Activated T-helper 2 cell treated with anti-CD3 and anti-CD28 coated beads, Interferon-gamma antibody, Interleukin-2, Interleukin-4, amounts not matched to agents 10 μg/mL and 5 μg/mL and 100 μg/mL, durations not matched to agents 14 hours and 24 hours and 36 hours (primary cell): ENCODE measurements at places on chromosomes 3 and 15. TPM values are rescaled to one million over a fixed set of nuclear protein-coding genes. Genes with fewer than 3 reads are reported as not detected.
A peak's percentile ranks its signal among the peaks of the same experiment; 100 is the strongest.

The IMPG2 gene
- 0.05 and 0.09 TPM in 2 replicates for total RNA-seq

The ANKUB1 gene
- not detected in 2 replicates for total RNA-seq

The SERPINI1 gene
- 0.46 and 0.71 TPM in 2 replicates for total RNA-seq

The CLCN2 gene
- 6.9 and 9.6 TPM in 2 replicates for total RNA-seq

The GREM1 gene
- 0.23 TPM in 1 of 2 replicates, not detected in the other for total RNA-seq

The FEZF2 gene
- total RNA-seq = not detected in 2 replicates

The GOLGA6B gene
- total RNA-seq = not detected in 2 replicates

The PTX3 gene
- not detected in 2 replicates for total RNA-seq

The CYP1A2 gene
- total RNA-seq = not detected in 2 replicates

The AAGAB gene
- 35.8 and 41.3 TPM in 2 replicates for total RNA-seq

DNA sequence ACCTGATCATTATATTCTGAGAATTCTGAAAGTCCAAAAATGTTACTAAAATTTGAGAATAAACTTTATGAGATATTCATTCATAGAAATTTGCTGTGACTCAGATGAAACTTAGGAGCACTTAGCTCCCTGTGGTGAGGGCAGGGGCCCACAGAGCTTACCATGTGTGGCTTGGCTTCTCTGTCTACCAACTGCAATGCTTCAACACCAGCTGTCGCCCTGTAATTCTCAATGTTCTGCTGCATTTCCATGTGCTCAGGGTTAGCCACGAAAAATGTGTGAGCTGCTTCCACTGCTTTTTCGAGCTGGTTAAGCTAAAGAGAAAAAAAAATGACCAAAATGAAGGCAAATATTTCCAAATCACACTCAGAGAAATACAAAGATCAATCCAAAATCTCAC lies 125.6 kb downstream of the P3H2 start:
- no peaks in the 10 kb centered on the region for H3K36me3 ChIP-seq
- no peak overlapping the region for H3K27ac ChIP-seq
- DNase-seq = no peak
- peaks cover 20% of the 10 kb centered on the region for H3K27me3 ChIP-seq
- no peak overlapping the region for H3K4me3 ChIP-seq

DNA sequence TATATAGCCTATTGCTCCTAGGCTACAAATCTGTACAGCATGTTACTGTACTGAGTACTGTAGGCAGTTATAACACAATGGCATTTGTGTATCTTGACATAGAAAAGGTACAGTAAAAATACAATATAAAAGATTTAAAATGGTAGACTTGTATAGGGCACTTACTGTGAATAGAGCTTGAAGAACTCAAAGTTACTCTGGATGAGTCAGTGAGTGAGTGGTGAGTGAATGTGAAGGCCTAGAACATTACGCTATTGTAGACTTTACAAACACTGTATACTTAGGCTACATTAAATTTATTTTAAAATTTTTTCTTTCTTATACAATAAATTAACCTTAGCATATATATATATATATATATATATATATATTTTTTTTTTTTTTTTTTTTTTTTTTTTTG lies 140.0 kb upstream of the UBE2E1 start:
- no peak overlapping the region for H3K4me3 ChIP-seq
- H3K36me3 ChIP-seq = no peaks in the 10 kb centered on the region
- DNase-seq = no peak
- peaks cover 9% of the 10 kb centered on the region for H3K27me3 ChIP-seq
- H3K27ac ChIP-seq = no peak overlapping the region

DNA sequence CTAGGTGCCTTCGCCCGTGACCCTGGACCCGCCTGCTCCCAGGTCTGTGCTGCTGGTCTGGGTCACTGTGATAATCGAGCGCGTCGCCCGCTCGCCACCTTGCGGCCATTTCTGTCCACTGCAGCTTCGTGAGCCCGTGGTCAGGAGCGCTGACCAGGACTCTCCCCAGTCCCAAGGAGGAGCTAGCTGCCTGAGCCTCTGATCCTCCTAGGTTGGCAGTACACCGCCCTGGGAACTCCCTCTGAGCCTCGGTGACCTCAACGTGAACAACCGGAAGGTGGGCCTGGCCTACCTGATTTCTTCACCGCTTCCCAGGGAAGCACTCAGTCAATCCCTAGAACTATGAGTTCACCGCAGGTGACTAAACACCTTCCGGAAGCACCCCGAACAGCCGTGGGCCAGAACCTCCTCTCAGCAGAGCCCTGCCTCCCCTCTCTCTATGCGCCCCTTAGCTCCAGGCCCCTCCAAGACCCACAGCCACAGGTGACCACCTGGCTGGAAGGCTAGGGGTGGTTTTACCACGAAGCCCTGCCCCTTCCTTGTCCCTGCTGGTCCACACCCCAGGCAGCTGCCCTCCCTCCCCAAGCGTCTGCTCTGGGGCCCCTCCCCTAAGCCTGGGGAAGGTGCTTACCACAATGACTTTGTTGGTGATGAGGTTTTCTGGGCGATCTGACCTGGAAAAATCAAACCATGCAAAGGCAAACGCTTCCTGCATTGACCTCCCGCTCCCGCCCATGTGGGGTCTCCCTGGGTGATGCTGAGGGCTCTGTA lies 9.7 kb downstream of the PLA2G4D start:
- DNase-seq = peak; percentile 24
- no peak overlapping the region for H3K27ac ChIP-seq
- H3K4me1 ChIP-seq = peaks cover 2% of the 10 kb centered on the region
- no peak overlapping the region for H3K4me3 ChIP-seq
- no peaks in the 10 kb centered on the region for H3K36me3 ChIP-seq

DNA sequence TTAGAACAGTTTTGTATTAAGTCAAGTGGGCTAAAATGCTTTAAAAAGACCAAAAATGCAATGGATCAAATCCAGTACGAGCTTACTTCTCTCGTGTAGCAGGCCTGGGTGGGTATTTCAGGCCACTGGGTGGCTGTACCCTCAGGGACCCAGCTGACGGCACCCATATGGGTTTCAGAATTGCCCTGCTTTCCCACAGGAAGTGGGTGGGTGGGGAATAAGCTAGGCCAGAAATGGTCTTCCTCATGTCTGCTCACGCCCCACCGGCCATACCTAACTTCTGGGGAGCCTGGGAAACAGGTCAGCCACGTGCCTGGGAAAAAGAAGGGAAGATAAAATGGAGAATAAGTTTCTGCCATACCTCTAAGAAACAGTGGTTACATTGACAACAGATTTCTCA lies 20.3 kb downstream of the GPR160 start:
- H3K4me1 ChIP-seq = peaks cover 46% of the 10 kb centered on the region
- H3K4me3 ChIP-seq = peak overlapping the region; percentile 61
- H3K27ac ChIP-seq = peak overlapping the region; percentile 81
- no peaks in the 10 kb centered on the region for H3K27me3 ChIP-seq
- DNase-seq = no peak

DNA sequence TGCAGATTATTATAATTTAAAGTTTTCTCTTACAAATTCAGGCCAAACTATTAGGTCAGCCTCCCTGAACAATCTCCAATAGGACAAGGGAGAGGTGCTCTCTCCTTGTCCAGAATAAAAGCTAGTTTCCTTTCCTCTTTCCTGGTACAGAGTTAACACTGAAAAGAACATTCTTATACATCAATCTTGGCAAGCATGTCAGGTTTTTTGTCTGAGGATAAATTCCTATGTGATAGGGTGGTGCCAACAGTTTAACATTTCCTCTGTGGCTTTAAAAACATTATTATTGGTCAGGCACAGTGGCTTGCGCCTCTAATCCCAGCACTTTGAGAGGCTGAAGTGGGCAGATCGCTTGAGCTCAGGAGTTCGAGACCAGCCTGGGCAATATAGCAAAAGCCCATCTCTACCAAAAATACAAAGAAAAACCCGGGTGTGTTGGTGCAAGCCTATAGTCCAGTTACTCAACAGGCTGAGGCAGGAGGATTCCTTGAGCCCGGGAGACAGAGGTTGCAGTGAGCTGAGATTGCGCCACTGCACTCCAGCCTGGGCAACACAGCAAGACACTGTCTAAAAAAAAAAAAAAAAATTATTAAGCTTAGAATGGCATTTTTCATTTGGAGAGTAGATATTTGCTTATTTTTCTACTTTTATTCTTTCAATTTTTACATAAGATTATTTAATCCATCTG lies 13.7 kb upstream of the ULK4 start:
- no peaks in the 10 kb centered on the region for H3K36me3 ChIP-seq
- no peaks in the 10 kb centered on the region for H3K4me1 ChIP-seq
- H3K27ac ChIP-seq = no peak overlapping the region
- no peak for DNase-seq
- peaks cover 19% of the 10 kb centered on the region for H3K27me3 ChIP-seq
- H3K4me3 ChIP-seq = no peak overlapping the region

DNA sequence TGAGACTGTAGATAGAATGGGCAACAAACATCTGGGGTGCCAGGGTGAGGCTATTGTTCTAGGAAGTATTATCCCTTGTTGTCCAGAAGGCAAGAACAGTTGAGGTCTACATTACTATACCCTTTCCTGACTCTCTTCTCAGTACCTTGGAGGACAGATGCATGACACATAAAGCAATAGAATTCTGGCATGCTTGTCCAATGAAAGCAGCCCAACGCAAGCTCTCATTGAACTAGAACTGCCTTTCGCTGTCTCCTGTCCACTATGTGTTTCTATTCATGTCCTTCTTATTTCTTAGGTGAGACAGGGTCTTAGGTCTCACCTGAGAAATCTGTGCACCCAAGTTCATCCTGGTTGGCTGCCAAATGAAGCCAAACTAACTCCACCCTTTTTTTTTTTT lies 68.6 kb downstream of the TGFBR2 start:
- peaks cover 70% of the 10 kb centered on the region for H3K4me1 ChIP-seq
- no peak overlapping the region for H3K27ac ChIP-seq
- no peak for DNase-seq
- H3K36me3 ChIP-seq = peaks cover 89% of the 10 kb centered on the region

DNA sequence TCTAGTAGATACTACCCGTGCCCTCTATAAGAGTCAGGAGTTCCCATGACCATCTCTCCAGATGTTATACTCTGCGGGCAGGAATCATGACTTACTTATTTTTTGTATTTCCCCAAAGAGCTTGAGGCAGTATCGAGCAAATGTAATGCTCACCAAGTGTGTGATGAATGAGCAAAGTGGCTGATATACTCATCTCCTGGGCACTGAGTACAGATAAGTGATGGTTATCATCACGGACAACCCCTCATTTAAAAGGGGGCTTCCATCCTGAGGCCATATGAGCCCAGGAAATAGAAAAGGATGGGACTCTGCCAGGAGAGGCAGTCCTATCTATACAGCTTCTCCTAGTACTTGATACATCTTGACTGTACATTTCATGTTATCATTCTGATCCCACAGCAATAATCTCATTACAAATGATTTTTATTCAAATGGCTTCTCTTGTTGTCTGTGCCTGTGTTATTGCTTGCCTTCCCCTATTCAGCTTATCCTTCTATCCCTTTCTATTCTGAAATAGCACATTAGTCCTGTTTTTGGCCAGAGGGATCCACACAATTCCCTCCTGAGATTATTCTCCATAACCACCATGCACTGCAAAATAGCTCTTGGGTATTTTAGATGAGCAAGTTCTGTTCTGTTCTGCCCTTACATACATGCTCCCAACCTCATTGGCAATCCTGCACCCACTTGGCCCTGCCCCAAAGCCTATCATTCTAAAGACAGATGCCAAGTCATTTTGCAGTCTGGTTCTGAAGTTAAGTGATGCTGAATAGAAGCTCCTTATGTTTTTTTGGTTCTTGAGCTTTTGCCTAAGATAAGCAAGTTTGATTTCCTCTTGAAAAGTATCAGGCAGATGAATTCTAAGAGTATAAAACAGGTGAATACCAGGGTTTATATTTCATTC lies 48.0 kb upstream of the MRPL3 start:
- H3K4me3 ChIP-seq = no peak overlapping the region
- DNase-seq = no peak
- peaks cover 22% of the 10 kb centered on the region for H3K4me1 ChIP-seq
- no peaks in the 10 kb centered on the region for H3K36me3 ChIP-seq

DNA sequence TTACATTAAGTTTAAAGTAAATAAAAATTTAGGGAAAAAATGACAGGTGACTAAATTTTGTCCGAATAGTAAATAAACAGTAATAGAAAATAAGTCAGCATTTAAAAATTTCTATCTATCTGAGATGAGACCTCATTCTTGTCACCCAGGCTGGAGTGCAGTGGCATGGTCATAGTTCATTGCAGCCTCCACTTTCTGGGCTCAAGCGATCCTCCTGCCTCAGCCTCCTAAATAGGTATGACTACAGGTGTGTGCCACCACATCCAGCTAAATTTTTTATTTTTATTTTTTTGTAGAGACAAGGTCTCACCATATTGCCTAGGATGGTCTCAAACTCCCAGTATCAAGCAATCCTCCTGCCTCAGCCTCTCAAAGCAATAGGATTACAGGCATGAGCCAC lies 7.8 kb downstream of the KPNA4 start:
- H3K4me3 ChIP-seq = no peak overlapping the region
- no peaks in the 10 kb centered on the region for H3K27me3 ChIP-seq
- H3K27ac ChIP-seq = no peak overlapping the region
- H3K36me3 ChIP-seq = peaks cover 43% of the 10 kb centered on the region
